ENCODE measurements at places on chromosomes 3 and 15. TPM values are rescaled to one million over a fixed set of nuclear protein-coding genes. Genes with fewer than 3 reads are reported as not detected.

CAPN3 gene
- 0.27 TPM for total RNA-seq

PRR23B gene
- total RNA-seq = not detected

MED12L gene
- total RNA-seq = 0.41 TPM

HESX1 gene
- total RNA-seq = not detected

DBR1 gene
- total RNA-seq = 11.7 TPM

FBXO40 gene
- not detected for total RNA-seq

RLBP1 gene
- not detected for total RNA-seq

CD200 gene
- total RNA-seq = not detected

PLS1 gene
- total RNA-seq = 9.7 TPM

THRB gene
- total RNA-seq = 1.3 TPM

BNC1 gene
- total RNA-seq = 0.98 TPM

HTR3E gene
- not detected for total RNA-seq

SLC9C1 gene
- not detected for total RNA-seq

MST1 gene
- total RNA-seq = 1.5 TPM

STARD5 gene
- 1.5 TPM for total RNA-seq

RGMA gene
- total RNA-seq = 0.21 TPM

Data from A549 treated with dexamethasone at 1 μM for 4 hours (cell line).